ENCODE measurements at places on chromosomes 2 and 18. TPM values are rescaled to one million over a fixed set of nuclear protein-coding genes. Genes with fewer than 3 reads are reported as not detected.

NR4A2 gene
- 1.8 TPM for total RNA-seq

CHRND gene
- not detected for total RNA-seq

DNA sequence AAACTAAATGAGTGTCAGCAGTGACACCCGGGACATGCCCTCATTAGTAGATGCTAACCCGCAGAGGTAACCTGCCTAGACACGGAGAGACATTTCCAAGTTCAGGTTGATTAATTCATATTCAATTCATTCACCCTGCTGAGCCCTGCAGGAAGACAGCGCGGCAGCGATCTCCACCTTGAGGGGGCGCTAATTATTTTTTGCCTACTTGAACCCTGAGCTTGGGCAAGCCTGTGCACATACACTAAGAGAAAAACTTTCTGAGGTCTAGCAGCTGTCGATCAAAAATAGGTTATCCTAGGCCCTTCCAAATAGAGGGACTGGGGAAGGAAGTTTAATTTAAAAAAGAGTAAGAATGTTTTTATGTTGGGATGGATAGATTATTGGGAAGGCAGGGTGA, 1.3 kb upstream of the LYPD6 start:
- DNase-seq: no peak

GRCh38 chr18:78922856-78923255, 56.8 kb upstream of the SALL3 start:
- peak; percentile 58 for DNase-seq

DNER gene
- 7.9 TPM for total RNA-seq

DBI gene
- total RNA-seq: 266 TPM

All from lower leg skin (tissue), 4 donors.